ENCODE measurements at places on chromosomes 3 and 15.

GRCh38 chr15:44034933-44035624, 160.0 kb downstream of the FRMD5 start:
- DNase-seq: no peak

DNA sequence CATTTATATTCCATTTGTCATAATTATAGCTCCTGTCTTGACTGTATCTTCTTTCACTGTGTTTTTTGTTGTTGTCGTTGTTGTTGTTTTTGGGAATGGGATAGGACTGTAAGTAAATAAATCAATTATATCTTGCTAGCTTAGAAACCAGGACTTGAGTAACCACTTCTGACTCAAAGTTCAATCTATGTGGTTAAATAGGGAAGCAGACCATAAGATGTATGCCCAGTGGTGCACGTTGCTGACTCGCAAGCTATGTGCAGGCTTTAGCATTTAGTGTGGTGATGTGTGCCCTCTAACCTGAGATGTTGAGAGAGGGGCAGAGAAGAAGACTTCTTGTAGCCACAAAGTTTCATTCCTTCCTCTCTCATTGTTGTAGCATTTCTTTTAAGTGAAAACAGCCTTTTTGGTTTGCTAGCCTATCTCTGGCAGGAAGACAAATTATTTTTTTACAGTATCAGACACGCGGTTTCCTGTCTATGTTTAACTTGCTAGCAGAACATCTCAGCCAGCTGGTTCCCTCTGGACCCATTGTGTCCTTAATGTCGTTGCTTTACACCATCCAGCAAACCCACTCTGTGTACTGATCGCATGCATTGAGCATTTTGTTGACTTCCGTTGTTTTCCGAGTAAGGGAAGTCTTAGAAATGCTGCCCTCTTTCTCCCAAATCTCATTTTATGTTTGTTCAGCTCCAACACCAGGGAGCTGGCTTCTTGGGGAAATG, 52.1 kb downstream of the TGFBR2 start:
- no peak for DNase-seq

- no peak for DNase-seq
These were observed 75.6 kb downstream of the LINGO1 start for GRCh38 chr15:77557144-77557543.

- DNase-seq: no peak
These were observed 68.2 kb upstream of the SMAD3 start for GRCh38 chr15:66997212-66997611.

DNA sequence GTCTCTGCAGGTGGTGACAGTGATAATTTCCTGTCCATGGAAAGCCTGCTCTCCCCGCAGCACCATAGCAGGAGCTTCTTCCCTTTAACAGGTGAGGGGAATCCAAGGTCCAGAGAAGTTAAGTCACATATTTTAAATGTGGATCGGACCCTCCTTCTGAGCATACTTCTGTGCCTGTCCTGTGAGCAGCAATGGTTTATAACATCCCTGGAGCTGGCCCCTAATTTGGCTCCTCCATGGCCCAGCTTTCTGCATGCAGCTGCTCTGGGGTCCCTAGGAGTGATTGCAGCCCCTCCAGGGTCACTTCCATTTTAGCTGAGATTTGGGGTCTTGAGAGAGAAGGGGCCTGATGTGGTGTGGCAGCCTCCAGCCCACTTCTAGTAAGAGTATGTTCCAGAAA, 127.8 kb downstream of the EEFSEC start:
- no peak for DNase-seq

GRCh38 chr3:20256144-20256543, 70.1 kb upstream of the SGO1 start:
- no peak for DNase-seq

DNA sequence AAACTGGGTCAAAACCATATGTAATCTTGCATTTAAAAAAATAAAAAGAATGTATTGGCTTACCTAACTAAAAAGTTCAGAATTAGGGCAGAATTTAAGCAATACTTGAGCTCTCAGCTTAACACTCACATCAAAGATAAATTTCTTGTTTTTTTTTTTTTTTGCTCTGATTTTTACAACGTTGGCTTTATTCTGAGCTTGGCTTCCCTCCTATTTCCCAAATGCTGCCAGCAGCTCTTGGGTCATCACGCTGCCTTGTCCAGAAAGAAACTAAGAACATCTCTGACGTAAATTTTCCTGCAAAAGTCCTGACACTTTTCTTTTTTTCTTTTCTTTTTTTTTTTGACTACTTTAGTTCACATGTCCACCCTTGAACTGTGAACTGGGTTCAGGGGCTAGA, 150.6 kb upstream of the TGFBR2 start:
- no peak for DNase-seq

- no peak for DNase-seq
These were observed 10.3 kb downstream of the NCBP2 start for GRCh38 chr3:196931828-196932587.

- DNase-seq: no peak
These were observed 10.2 kb upstream of the GATA2 start for GRCh38 chr3:128503164-128503651.

GRCh38 chr15:60352525-60352924, 45.3 kb downstream of the ANXA2 start:
- DNase-seq: no peak

DNA sequence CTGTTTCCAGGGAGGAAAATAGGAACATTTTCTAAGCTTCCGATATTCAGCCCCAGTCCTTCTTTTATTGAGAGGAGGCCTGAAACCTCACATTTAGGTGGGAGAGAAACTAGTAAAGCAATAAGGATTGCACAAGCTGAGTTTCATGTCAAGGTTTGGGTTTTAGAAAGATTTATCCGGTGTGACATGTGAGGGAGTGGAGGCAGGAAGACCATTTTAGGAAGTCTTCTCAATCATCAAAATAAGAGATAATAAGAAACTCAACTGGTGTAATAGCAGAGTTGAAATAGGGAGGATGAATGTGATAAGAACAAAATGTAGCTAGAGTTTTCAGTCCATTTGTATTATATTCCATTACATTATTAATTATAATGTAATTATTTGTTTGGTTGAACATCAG, 27.7 kb upstream of the CLDN16 start:
- DNase-seq: no peak

DNA sequence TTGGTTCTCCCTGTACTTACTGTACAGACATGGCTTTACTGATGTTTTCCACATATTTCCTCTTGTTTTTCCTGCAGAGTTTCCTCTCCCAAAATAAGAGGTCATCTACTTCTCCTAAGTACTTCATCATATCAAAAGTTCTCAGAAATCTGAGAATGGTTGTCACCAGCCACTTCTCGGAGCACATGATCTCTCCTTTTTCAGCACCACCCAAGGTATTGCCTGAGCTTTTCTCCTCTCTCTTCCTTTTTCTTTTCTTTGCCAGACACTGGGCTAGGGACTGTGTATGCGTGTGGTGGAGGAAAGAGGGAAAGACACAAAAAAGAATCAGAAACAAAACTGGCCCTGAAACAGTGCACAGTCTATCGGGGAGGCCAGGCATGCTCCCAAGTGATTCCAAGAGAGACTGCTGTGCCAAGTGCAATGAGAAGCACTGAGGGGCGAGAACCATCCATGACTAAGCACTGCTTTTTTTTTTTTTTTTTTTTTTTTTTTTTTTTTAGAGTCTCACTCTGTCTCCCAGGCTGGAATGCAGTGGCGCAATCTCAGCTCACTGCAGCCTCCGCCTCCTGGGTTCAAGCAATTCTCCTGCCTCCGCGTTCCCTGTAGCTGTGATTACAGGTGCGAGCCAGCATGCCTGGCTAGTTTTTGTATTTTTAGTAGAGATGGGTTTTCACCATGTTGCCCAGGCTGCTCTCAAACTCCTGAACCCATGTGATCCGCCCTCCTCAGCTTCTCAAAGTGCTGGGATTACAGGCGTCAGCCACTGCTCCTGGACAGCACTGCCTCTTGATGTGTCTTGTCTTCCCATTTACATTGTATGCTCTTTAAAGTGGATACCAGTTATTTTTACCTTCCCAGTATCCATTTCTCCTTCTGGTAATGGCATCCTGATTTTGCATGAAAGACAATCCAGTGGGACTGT, 194.0 kb upstream of the FEZF2 start:
- DNase-seq: peak; percentile 21

- no peak for DNase-seq
These were observed 19.2 kb upstream of the UBE2Q2 start for GRCh38 chr15:75823860-75824613.

DNA sequence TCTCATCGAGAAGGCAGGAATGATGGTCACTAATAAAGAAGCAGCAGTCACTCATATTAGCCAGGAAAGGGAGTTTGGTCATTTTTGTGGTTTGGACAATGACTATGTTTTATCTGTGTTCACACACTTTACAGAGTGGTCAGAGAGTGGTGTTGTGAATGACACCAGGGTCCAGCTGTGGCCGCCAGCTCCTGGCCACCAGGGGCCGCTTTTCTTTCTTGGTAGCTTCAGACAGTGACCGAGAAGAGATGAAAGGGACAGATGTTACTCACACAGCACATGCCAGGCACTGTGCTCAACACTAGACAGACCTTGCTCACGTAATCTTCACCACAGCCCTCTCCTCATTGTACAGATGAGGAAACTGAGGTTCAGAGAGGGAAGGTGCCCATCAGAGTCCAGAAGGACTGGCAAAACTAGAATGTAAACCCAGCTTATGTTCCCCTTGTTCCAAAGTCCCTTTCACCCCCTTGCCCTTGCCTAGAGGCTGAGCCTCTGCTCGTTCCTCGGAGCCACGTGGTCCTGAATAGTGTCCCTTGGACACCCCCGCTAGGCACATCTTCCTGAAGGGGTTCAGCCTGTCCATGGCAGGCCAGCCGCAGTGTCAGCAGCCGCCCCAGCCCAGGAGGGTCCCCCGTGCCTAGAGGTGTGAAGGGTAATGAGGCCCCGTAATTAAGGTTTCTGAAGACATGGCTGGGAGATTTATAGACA, 55.6 kb downstream of the CYP11A1 start:
- no peak for DNase-seq

- DNase-seq: no peak
These were observed 23.1 kb downstream of the BHLHE40 start for GRCh38 chr3:5002174-5002870.

GRCh38 chr3:115341208-115341607, 194.1 kb upstream of the ZBTB20 start:
- no peak for DNase-seq

GRCh38 chr15:35674873-35675781, 129.2 kb upstream of the DPH6 start:
- DNase-seq: no peak

- DNase-seq: peak; percentile 54
These were observed 8.4 kb upstream of the PPP1R2 start for GRCh38 chr3:195551381-195551978.

DNA sequence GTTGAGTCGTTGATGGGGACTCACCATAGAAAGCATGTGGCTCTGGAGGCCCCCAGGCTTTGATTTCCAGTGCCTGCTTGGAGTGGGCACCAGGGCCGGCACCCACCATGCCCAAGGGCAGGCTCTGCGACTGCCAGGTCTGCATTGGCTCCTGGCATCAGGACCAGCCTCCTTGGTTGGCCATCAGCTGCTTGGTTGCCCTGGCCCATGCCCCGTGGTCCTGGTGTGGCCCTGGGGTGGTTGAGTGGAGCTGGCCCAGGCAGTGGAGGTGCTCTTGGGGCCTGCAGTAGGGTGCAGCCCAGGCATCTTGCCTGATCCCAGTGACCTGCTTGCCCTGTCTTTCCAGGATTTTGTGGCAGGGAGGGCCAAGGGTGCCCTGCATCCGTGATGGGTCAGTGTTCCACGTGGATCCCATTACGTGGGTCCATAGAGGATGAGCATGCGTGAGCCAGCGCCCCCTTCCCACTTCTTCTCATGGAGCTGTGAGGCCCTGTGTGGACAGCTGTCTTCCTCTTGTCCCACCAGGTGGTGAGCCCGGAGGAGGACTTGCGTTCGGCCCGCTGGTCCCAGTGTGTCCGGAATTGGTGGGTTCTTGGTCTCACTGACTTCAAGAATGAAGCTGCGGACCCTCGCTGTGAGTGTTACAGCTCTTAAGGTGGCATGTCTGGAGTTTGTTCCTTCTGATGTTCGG, 187.0 kb downstream of the UBE3A start:
- DNase-seq: no peak

- no peak for DNase-seq
These were observed 104.7 kb downstream of the UNC13C start for GRCh38 chr15:54082836-54083492.

GRCh38 chr3:153069598-153070510, 92.2 kb upstream of the RAP2B start:
- no peak for DNase-seq

DNA sequence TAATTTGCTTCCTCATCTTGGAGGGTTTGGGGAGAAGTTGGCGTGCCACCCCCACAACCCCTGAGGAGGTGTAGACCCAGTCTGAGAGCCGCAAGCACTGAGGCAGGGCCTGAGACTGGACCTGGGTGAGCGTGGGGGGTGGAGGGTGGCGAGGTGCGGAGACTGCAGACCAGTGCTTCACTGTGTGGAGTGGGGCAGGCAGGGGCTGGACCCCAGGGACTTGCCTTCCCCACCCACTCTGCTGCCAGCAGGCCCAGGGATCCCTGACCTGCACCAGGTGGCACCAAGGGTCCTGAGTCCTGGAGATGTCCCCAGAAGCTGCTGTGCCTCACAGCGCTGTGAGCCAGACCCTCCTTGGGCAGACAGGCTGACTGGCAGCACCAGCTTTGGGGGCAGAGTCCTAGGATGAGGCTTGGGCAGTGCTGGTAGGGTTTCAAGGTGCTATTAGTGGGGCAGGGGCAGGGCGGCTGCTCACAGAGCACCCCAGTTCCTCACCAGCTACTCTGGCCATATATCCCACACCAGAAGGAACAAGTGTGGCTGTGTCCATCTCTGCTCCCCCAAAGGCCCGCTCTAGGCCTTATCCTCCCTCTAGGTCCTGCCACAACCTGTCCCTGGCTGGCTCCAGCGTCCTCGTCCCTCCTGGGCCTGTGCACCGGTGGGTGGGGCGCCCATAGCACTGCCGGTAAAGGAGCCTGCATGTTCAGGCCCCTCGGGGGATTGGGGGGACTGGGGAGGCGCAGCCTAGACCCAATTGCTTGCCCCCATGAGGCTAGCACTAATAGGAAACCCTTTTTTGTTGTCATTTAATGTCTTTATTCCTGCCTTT, 11.8 kb downstream of the ZBTB47 start:
- DNase-seq: no peak

GRCh38 chr3:145952536-145952935, 208.4 kb downstream of the PLOD2 start:
- DNase-seq: no peak

GRCh38 chr15:75750261-75751050, 37.8 kb upstream of the CSPG4 start:
- DNase-seq: no peak

DNA sequence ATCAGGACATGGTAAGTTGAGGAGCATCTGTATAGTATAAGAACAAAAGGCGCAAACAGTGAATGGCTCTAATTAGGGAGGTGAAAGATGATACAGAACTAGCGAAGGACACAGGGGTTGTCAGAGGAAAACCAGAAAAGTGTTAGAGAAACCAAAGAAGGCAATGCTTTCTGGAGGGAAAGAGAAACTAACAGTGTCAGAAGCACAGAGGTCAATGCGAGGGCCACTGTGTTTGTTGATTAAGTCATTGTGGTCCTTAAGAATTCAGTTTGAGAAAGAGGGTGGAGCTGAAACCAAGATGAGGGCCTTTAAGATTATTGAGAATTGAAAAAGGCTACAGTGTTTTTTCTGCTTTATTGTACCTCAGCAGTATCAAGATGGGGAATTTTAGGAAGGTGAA, 28.8 kb downstream of the ATG7 start:
- DNase-seq: no peak

GRCh38 chr3:126474498-126475412, 936 bp downstream of the ZXDC start:
- peak; percentile 42 for DNase-seq
